ENCODE measurements at places on chromosomes 12 and 14.

- DNase-seq = no peak
Measured at GRCh38 chr12:68785358-68785757, 22.6 kb upstream of the MDM2 start.

- DNase-seq = no peak
Measured at GRCh38 chr14:55921511-55921910, 196.7 kb upstream of the PELI2 start.

- DNase-seq = no peak
Measured at GRCh38 chr14:57182760-57183503, 85.8 kb downstream of the EXOC5 start.

- peak; percentile 94 for DNase-seq
Measured at GRCh38 chr12:52156757-52157565, 34.9 kb downstream of the KRT80 start.

GRCh38 chr12:113467142-113467501 is 4.5 kb downstream of the LHX5 start:
- no peak for DNase-seq

All from posterior cingulate gyrus (tissue), 11 donors.